ENCODE measurements at places on chromosomes 3 and 15. TPM values are rescaled to one million over a fixed set of nuclear protein-coding genes. Genes with fewer than 3 reads are reported as not detected.
A peak's percentile ranks its signal among the peaks of the same experiment; 100 is the strongest.

GPR149 gene
- total RNA-seq = not detected

SAXO2 gene
- total RNA-seq = 1.2 TPM

HCLS1 gene
- total RNA-seq = 1.0 TPM

MOBP gene
- 0.41 TPM for total RNA-seq

RPL39L gene
- total RNA-seq = 6.5 TPM

ITPKA gene
- 1.0 TPM for total RNA-seq

ALDH1A2 gene
- total RNA-seq = 1.7 TPM

CA12 gene
- 0.70 TPM for total RNA-seq

CCR3 gene
- total RNA-seq = not detected

PIERCE2 gene
- total RNA-seq = 2.6 TPM

CYP1A2 gene
- total RNA-seq = not detected

FAIM gene
- total RNA-seq = 8.3 TPM

CASR gene
- not detected for total RNA-seq

GRCh38 chr3:120678331-120678947 is 3.6 kb downstream of the HGD start:
- DNase-seq = peak; percentile 71

GRCh38 chr3:152557302-152557999 is 277.5 kb upstream of the P2RY1 start:
- no peak for DNase-seq

DNA sequence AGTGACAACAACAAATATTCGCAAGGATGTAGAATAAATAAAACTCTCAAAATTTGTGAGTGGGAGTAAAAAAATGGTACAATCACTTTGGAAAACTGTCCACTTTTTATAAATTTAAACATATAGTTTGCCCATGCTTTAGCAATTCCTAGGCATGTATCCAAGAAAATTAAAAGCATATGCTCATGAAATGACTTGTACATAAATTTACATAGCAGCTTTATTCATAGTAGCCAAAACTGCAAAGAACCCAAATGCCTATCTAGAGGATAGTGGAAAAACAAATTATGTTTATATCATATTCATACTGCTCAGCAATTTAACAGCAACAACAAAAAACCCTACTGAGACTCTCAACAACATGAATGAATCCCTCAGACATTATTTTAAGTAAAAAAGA is 363.6 kb upstream of the CCDC54 start:
- no peak for DNase-seq

DNA sequence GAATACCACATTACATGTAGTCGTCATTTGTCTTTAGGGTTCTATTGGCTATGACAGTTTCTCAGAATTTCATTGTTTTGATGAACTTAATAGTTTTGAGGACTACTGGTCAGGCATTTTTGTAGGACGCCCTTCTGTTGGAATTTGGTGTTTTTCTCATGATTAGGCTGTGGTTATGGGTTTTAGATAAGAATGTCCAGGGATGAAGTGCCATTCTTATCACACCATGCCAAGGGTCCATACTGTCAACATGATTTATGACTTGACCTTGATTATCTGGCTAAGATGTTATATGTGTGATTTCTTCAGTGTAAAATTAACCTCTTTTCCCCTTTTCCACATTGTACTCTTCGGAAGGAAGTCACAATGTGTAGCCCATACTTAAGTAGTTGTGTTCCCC is 135.3 kb downstream of the DIPK2A start:
- peak; percentile 5 for DNase-seq

DNA sequence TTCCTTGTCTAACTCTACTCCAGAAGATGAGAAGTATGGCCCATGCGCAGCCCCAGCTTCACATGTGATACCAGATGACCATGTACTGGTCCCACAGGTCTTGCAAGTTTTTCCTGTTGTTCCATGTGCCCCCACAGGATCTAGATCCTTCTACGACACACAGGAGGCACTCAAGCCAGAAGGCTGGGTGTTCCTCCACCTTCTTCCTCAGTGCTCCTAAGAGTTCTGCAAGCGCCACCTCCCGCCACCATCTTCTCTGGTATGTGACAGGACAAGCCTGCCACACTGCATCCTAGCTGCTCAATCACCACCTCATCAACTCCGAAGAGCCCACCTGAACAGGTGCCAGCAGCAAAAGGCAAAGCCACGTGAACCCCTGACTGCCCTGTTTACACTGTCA is 43.1 kb downstream of the XXYLT1 start:
- no peak for DNase-seq

DNA sequence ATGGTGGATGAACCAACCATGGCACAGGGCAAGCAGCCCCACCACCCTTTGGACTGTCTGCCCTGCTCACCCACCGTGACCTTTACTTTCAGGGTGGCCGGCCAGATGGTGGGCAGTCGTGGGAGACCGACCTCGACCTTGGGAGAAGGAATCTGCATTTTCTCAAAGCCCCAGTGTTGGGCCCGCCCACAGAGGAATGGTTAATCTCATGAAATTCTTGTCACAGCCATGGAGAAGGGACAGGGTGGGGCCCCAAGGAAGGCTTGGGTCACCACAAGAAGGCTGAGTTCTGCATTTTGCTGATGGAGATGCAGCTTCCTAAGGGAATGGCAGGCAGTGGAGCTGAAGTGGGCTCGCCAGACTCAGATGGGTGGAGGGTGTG is 2.9 kb downstream of the PLXND1 start:
- no peak for DNase-seq

GRCh38 chr3:189324538-189325138 is 152.9 kb downstream of the TPRG1 start:
- DNase-seq = peak; percentile 94

DNA sequence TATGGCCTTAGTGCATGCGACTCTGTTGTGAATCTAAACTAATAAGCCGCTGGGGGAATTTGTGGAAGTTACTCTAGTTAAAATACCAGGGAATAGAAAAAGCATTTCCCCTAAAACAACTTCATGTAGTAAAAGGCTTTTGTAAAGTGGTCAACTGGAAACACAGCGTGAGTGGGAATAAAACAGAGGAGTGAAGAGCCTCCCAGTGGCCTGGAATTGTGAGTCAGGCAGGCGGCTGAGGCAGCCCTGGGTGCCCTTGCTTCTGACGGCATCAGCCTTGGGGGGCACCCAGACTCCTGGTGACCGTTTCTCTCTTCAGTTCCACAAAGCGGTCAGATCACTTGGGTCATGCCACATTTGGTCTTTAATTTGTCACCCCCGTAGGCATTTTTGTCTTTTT is 108.4 kb downstream of the GHSR start:
- no peak for DNase-seq

DNA sequence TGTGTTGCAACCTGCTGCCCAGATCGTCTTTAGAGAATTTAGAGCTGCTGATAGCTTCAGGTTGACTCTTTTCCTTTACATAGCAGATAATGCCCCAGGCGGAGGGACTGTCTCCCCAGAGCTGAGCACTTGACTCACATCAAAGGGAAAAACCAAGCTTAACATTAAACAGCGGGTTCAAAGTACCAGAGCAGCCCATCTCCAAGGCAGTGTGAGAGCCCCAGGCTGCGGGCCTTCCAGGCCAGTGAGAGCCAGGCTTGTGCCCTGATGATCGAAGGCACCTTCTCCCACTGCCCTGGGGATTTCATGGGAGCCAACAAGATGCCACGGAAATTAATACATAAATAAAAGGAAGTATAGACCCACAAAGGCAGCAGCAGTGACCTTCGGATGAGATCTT is 275.6 kb downstream of the XXYLT1 start:
- no peak for DNase-seq

DNA sequence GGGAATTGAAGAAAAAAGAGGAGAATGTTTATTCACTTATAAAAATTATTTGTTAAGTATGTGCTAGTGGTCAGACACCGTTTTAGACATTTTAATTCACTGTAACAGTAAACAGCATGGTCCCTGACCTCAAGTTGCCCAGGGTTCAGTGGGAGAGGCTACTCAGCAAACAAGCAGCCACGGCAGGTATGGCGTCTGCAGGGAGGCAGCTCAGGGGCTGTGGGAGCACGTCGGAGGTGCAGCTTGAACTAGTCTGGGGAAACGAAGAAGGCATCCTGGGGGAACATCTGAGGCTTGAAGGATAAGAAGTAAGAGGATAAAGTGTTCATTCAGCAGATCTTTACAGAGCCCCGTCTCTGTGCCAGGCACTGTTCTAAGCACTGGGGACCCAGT is 66.0 kb downstream of the CRTC3 start:
- no peak for DNase-seq

DNA sequence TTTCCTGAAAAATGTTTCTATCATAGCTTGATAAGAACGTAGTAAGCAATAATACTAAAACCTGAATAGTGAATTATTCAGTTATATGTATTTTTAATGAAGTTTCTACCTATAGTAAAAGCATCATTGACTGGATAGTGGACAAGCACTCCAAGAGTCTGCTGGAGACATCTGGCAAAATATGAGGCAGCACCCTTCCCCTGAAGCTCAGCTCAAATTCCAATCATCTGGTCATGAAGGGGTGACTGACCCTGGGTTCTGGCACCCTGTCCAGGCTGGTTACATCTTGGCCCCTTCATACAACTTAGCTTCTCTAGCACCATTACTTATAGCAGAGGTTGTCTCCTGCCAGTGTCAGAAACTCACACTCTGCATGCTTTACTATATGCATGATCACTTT is 455.4 kb downstream of the RAP2B start:
- no peak for DNase-seq

DNA sequence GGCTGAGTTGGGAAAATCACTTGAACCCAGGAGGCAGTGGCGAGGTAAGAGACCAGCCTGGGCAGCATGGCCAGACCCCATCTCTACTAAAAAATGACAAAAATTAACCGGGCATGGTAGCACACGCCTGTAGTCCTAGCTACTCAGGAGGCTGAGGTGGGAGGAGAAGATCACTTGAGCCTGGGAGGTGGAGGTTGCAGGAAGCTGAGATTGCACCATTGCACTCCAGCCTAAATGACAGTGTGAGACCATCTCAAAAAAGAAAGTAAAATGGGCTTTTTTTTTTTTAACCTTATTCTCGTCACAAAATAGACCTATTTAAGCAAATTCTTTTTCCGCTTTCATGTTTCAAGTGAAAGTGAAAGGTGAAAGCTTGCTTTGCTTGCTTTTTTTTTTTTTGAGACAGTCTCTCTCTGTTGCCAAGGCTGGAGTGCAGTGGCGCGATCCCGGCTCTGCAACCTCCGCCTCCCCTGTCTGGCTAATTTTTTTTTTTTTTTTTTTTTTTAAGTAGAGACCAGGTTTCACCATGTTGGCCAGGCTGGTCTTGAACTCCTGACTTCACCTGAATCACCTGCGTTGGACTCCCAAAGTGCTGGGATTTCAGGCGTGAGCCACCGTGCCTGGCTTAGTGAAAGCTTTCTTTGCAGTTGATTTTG is 3.6 kb downstream of the PDIA3 start:
- peak; percentile 5 for DNase-seq

DNA sequence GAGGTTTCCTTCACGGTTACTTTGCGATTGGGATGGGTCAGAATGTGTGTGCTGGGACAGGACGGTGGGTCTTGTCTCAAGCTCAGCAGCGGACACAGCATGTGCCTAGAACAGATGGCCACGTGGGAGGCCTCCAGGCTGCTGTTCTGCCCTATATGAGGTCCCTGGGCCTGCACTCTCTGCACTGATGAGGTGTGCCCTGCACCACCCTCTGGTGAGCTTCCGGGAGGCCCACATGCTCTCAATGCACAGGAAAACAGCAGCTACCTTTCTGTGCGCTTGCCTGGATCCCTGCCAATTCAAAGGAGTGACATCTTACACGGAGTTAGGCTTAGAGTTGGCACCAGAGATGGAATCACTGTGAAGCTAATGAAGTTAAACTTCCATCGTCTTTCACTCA is 59.8 kb downstream of the BOC start:
- no peak for DNase-seq

All from astrocyte (in vitro differentiated cells and primary cell).